ENCODE measurements at places on chromosomes 11 and 22. TPM values are rescaled to one million over a fixed set of nuclear protein-coding genes. Genes with fewer than 3 reads are reported as not detected.

ZDHHC24 gene
- 2.6 TPM for total RNA-seq

OR2AT4 gene
- total RNA-seq, result not detected

DNA sequence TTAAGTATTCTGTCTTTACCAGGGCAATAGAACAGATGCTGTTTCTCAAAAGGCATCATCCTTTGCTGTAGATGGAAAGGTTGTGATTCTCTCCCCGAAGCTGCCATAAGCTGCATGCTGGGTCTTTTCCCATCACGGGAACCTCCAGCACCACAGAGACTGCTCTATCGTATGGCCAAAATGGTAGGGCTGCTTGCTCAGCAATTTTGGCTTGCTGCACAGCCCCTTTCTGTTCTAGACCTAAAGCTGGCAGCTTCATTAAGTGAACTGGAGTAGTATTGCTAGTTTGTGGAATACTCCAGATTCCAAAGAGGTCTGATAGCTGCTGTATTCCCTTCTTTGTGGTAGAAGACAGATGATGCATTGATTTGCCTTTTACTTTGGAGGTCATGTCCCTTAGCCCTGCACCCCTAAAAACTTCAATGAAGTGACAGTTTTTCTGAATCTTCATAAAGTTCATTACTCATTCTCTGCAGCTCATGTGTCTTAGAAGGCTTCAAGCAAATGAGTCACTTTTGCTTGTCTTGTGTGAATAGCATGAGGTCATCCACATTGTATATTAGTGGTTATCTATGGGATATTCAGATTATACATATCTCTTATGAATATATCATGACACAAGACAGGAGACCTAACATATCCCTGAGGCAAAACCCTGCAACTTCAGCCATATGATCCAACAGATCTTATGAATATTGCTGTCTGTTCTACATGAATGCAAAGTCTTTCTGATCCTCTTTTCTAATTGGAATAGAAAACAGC is 245.3 kb downstream of the FAM76B start:
- H3K27ac ChIP-seq, result no peak overlapping the region
- no peaks in the 10 kb centered on the region for H3K27me3 ChIP-seq
- no peaks in the 10 kb centered on the region for H3K4me1 ChIP-seq
- no peaks in the 10 kb centered on the region for H3K36me3 ChIP-seq

DNA sequence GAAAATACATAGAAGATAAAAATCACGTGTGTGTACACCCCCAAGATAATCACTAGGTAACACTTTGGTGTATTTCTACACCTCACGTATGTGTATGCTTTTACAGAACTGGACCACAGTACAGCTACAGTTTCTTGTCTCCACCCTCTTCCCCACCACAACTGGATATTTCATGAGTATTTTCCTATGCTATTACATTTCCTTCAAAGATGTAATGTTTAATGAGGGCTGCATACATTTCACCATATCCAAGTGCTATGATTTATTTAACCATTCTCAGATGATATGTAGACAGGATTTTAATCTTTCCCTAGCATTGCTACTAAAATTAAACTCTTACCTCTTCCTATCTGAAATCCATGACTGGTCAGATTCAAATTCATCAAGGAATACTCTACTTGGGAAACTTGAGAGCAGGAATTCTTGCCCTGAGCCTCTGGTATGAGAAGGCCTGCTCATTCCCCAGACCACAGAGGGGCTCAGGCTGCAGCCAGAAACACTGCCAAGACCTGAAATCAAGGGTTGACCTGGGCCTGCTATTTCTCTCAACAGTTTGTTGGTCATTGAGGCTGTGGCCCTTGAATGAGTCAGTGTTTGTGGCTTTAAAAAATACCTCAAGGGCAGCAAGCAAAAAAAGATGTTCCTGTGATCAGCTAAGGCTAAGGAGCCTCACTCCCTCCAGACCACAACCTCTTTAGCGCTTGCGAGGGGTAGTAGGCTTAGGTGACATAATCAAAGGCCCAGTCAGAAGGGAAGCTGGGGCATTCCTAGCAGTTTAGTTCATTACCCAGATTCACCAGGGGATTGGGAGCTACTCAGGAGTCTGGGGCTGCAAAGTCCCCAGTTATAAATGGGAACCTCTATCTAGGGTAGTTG is 55.5 kb downstream of the ABTB2 start:
- no peak overlapping the region for H3K4me3 ChIP-seq
- peak; percentile 68 for DNase-seq
- H3K27me3 ChIP-seq, result no peaks in the 10 kb centered on the region

- H3K4me1 ChIP-seq, result no peaks in the 10 kb centered on the region
- no peak overlapping the region for H3K4me3 ChIP-seq
- no peaks in the 10 kb centered on the region for H3K36me3 ChIP-seq
- no peak overlapping the region for H3K27ac ChIP-seq
Measured at GRCh38 chr22:39155421-39155820, 2.9 kb upstream of the CBX7 start.

GRCh38 chr11:133026952-133027351 is 505.3 kb downstream of the OPCML start:
- no peaks in the 10 kb centered on the region for H3K36me3 ChIP-seq
- no peaks in the 10 kb centered on the region for H3K27me3 ChIP-seq
- no peak overlapping the region for H3K4me3 ChIP-seq
- H3K4me1 ChIP-seq, result no peaks in the 10 kb centered on the region
- DNase-seq, result no peak

- no peak overlapping the region for H3K4me3 ChIP-seq
- H3K27me3 ChIP-seq, result no peaks in the 10 kb centered on the region
- DNase-seq, result no peak
- H3K27ac ChIP-seq, result no peak overlapping the region
Measured at GRCh38 chr11:13091373-13091772, 82.3 kb downstream of the RASSF10 start.

DNA sequence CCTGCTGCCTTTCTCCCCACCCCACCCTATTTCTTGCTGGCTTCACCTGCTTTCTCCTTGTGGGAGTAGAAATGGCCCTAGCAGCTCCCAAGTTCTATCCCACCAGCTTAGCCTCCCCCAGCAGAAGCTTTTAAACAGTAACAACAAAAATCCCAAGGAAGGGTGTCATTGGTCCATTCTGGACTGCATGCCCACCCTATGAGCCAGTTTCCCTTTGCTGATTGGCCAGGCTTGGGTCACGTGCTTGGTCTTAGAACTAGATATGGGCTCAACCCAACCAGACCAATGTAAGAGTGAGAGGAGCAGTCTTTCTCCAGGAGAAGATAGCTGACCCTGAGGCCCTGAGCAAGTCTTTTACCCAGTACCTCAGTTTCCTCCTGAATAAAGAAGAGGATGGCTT is 2.3 kb downstream of the MTFP1 start:
- 0 out of 2 replicates have a peak, but pooled peaks cover 6% of the 10 kb centered on the region for H3K4me1 ChIP-seq
- no peaks in the 10 kb centered on the region for H3K36me3 ChIP-seq
- no peak overlapping the region for H3K27ac ChIP-seq
- no peaks in the 10 kb centered on the region for H3K27me3 ChIP-seq
- DNase-seq, result no peak

GRCh38 chr11:12897867-12898266 is 111.2 kb upstream of the RASSF10 start:
- no peak overlapping the region for H3K4me3 ChIP-seq
- no peaks in the 10 kb centered on the region for H3K27me3 ChIP-seq
- H3K27ac ChIP-seq, result no peak overlapping the region
- no peak for DNase-seq

GRCh38 chr22:42803389-42803788 is 53.7 kb downstream of the ARFGAP3 start:
- H3K4me3 ChIP-seq, result no peak overlapping the region
- peak; percentile 63 for DNase-seq
- H3K27ac ChIP-seq, result no peak overlapping the region

DNA sequence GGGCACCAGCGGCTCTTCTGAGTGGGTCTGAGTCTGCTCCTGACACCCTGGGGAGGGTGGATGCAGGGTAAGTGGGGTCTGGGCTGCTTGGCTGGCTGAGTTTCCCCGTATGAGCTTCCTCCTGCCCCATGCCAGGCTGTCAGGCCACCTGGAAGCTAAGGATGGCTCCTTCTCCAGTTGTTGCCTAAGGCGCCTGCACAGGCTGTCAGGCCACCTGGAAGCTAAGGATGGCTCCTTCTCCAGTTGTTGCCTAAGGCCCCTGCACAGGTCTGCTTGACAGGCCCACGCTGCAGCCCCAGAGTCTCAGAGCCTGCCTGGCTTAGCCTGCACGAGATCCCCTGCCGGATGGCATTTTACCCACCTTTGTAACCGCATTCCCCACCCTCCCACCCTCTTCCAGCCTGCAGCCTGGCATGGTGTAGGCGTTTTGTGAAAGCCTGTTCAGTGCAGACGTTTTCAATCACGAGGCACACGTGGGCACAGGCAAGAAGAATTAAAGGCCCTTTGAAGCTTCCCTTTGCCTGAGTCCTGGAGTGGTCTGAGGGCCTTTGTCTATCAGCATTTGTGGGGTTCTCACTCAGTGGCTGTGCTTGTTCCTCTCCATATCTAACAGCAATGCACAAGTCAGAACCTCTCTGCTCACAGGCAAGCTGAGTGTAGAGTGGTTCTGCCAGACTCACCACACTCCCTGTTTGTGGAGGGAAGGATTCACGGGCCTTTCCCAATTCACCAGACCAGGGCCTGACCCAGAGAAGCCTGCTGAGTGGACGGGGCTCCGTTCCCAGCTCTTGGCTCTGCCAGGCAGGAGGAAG is 40.2 kb upstream of the B3GAT1 start:
- H3K27ac ChIP-seq, result no peak overlapping the region
- DNase-seq, result no peak
- H3K27me3 ChIP-seq, result no peaks in the 10 kb centered on the region
- no peaks in the 10 kb centered on the region for H3K4me1 ChIP-seq

DNA sequence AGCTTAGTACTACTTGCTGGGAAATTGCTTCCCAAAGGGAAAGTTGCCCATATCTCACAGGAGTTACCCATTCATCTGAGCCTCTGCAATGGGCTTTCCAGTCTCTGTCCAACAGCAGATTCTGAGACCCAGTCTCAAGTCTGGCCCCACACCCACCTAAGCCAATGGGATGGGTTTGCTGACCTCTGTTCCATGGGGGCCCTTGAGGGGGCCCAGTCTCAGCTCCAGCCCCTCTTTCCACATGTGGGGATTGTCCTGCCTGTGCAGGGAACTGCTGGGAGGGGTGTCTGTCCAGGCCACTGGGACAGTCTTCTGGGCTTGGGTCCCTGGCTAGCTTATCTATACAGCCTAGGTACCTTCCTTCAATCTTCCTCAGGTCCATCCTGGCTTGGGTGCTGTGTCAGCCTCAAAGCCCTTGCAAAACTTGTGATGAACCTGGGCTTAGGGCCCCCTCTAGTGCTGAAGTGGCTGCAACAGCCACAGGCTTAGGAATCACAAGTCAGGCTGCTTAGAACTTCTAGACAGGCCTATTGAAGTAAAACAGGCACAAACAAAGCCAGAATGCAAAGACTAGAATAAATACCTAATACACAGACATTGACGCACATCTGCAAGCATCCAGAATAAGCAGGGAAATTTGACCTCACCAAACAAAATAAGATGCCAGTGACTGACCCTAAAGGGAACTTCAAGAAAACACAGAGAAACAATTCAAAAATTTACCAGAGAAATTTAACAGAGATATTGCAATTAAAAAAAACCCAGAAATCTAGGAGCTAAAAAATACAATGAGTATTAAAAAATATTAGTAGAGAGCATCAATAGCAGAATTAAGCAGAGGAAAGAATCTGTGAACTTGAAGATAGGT is 11.7 kb upstream of the PATL1 start:
- no peak overlapping the region for H3K27ac ChIP-seq
- peaks cover 28% of the 10 kb centered on the region for H3K4me1 ChIP-seq
- no peak overlapping the region for H3K4me3 ChIP-seq
- no peaks in the 10 kb centered on the region for H3K36me3 ChIP-seq

GRCh38 chr11:121057922-121058321 is 34.0 kb downstream of the TBCEL start:
- H3K27ac ChIP-seq, result no peak overlapping the region
- H3K4me1 ChIP-seq, result no peaks in the 10 kb centered on the region
- H3K4me3 ChIP-seq, result no peak overlapping the region
- no peaks in the 10 kb centered on the region for H3K27me3 ChIP-seq
- no peak for DNase-seq

- H3K4me3 ChIP-seq, result no peak overlapping the region
- no peak for DNase-seq
- no peaks in the 10 kb centered on the region for H3K4me1 ChIP-seq
- no peaks in the 10 kb centered on the region for H3K36me3 ChIP-seq
- 0 out of 2 replicates have a peak, but pooled peaks cover 3% of the 10 kb centered on the region for H3K27me3 ChIP-seq
Measured at GRCh38 chr11:17423533-17424310, 35.3 kb upstream of the KCNJ11 start.

- H3K36me3 ChIP-seq, result no peaks in the 10 kb centered on the region
- H3K4me1 ChIP-seq, result peaks cover under 1% of the 10 kb centered on the region
- no peak overlapping the region for H3K4me3 ChIP-seq
Measured at GRCh38 chr11:72623052-72623451, 51.2 kb downstream of the PDE2A start.
